Thymus (tissue), 14 donors: ENCODE measurements at places on chromosomes 3 and 15. TPM values are rescaled to one million over a fixed set of nuclear protein-coding genes. Genes with fewer than 3 reads are reported as not detected.

PRR20G gene
- total RNA-seq, result not detected

CNTN3 gene
- 2.1 TPM for total RNA-seq

PAK6 gene
- total RNA-seq, result 0.38 TPM

C3orf70 gene
- 0.76 TPM for total RNA-seq

SNRPN gene
- 148 TPM for total RNA-seq

SAMMSON gene
- total RNA-seq, result under 0.01 TPM

TM6SF1 gene
- 2.9 TPM for total RNA-seq

GABRR3 gene
- total RNA-seq, result 0.05 TPM

BCHE gene
- 12.4 TPM for total RNA-seq

SH2D7 gene
- total RNA-seq, result 0.05 TPM

ZDHHC3 gene
- 33.1 TPM for total RNA-seq

CCR9 gene
- 214 TPM for total RNA-seq

GDPGP1 gene
- 2.5 TPM for total RNA-seq

TMCO5A gene
- total RNA-seq, result not detected

ROPN1B gene
- not detected for total RNA-seq

KNG1 gene
- total RNA-seq, result 0.14 TPM

EFCAB12 gene
- total RNA-seq, result 0.05 TPM

IQGAP1 gene
- total RNA-seq, result 131 TPM

ACTR8 gene
- 24.1 TPM for total RNA-seq

DNAH12 gene
- 0.14 TPM for total RNA-seq

TMEM212 gene
- total RNA-seq, result not detected

CAMKV gene
- total RNA-seq, result 0.14 TPM

MITF gene
- total RNA-seq, result 4.8 TPM

TRIM42 gene
- total RNA-seq, result not detected

LEKR1 gene
- 1.7 TPM for total RNA-seq

OR5H14 gene
- not detected for total RNA-seq

MST1R gene
- total RNA-seq, result 8.9 TPM

RGMA gene
- total RNA-seq, result 0.76 TPM

CCR1 gene
- total RNA-seq, result 7.0 TPM

ATP8B4 gene
- 3.5 TPM for total RNA-seq

IL20RB gene
- 0.94 TPM for total RNA-seq

CAMP gene
- total RNA-seq, result 7.8 TPM

STRIT1 gene
- not detected for total RNA-seq

NPAP1 gene
- total RNA-seq, result under 0.01 TPM

GMPS gene
- 49.2 TPM for total RNA-seq

TAGLN3 gene
- total RNA-seq, result 1.0 TPM

MFAP1 gene
- 35.9 TPM for total RNA-seq

ITIH1 gene
- 0.52 TPM for total RNA-seq

HDC gene
- 1.1 TPM for total RNA-seq

ADAMTS9 gene
- total RNA-seq, result 3.7 TPM

MKRN2OS gene
- 0.09 TPM for total RNA-seq

EPB42 gene
- total RNA-seq, result 2.8 TPM

UBA7 gene
- 56.8 TPM for total RNA-seq
